NCI-H1092 (cell line): ENCODE measurements at places on chromosomes 3 and 15.

DNA sequence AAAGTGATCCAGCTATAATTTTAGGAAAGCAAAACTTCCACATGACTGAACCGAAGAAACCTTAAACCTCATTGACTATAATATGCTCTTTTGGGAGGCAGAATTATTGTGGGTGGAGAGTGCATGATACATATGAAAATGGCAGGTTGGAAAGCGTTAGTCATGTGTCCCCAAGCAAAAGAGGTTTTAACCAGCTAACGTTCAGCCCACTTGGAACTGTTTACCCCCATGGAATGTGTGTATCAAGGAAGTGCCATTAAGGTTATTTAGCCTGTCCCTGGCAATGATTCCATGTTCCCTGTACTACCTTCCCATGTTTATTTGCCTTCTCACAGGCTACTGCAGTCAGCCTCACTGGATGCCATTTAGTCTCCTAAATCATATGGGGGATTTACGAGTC, 44.1 kb upstream of the LRRC58 start:
- no peak for DNase-seq

GRCh38 chr3:115498421-115498820, 124.9 kb upstream of the GAP43 start:
- no peak for DNase-seq

DNA sequence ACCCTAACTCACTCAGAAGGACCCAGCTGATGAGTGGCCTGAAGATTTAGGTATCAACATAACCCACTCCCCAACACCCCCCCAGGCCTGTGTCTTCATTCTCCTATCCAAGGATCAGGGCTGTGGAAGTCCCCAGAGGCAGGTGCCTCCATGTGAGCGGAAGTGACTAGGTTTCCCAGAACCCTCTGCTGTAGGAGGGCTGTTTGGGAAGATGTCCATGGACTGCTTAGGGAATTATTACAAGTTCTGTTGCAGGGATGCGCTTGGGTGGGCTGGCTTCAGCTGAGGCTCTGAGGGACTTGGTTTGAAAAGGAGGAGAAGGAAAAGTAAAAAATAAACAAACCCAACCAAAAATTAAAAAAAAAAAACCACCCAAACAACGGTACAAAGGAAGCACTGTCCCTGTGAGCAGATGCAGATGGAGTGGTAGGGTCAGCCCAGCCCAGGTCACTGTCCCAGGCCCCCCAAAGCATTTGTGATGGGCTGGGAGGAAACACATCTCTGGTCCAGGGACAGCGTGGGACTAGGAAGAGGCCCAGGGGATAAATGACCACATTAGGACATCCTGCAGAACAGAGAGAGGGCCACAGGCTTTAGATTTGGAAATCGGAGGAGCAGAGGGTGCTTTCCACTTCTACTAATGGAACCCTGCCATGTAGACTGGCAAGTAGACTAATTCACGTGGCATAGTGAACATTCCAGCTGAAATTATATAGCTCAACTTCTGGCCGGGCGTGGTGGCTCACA, 12.2 kb upstream of the APOD start:
- no peak for DNase-seq

- no peak for DNase-seq
Measured at GRCh38 chr3:184601576-184602371, 40.2 kb downstream of the EPHB3 start.

- DNase-seq = no peak
Measured at GRCh38 chr3:197001972-197002700, 27.5 kb downstream of the MELTF start.

- no peak for DNase-seq
Measured at GRCh38 chr15:44082558-44083157, 112.4 kb downstream of the FRMD5 start.

GRCh38 chr3:168889666-168890065, 773.8 kb downstream of the MECOM start:
- no peak for DNase-seq
